ENCODE measurements at places on chromosomes 16 and 17.

GRCh38 chr16:68267612-68268405 is 3.5 kb downstream of the SLC7A6 start:
- no peak for DNase-seq

DNA sequence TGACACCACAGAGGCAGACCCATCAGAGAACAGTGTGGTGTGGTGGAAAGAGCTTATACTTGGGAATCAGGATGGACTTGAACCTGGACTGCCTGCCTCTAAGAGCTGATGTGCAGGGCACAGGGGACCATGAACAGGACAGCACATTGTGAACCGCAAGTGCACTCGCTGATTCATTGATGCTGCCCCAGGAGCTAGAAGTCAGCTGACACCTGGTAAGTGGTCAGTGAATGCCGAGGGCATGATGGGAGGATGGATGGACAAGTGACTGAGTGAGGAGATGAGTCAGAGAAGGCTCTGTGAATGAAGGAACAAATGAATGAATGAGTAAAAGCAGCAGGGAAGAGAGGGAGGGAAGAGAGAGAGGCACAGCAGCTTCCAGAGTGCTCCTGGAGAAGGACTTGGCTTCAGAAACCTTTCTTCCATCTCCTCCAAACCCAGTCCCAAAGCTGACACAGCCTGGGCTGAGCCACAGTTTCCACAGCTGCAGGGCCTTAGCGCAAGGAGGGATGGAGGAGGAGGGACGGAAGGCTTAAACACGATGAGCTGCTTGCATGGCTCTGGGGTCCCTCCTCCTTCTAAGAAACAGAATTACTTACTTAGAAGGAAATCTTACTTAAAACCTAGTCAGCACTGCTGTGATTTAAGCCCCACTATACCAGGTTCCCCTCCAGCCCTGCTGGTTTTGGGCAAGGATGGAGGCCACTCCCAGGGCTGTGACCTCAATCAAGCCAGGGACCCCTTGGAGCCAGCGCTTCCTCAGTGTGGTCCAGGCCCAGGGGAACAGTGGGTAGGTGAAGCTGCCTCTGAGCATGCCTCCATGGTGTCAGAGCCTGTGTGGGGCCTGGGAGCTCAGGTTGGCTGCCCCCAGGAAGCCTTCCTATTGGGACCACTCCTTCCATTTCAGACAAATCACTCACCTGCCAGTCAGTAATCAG is 184.6 kb downstream of the TMEM132E start:
- DNase-seq, result no peak

DNA sequence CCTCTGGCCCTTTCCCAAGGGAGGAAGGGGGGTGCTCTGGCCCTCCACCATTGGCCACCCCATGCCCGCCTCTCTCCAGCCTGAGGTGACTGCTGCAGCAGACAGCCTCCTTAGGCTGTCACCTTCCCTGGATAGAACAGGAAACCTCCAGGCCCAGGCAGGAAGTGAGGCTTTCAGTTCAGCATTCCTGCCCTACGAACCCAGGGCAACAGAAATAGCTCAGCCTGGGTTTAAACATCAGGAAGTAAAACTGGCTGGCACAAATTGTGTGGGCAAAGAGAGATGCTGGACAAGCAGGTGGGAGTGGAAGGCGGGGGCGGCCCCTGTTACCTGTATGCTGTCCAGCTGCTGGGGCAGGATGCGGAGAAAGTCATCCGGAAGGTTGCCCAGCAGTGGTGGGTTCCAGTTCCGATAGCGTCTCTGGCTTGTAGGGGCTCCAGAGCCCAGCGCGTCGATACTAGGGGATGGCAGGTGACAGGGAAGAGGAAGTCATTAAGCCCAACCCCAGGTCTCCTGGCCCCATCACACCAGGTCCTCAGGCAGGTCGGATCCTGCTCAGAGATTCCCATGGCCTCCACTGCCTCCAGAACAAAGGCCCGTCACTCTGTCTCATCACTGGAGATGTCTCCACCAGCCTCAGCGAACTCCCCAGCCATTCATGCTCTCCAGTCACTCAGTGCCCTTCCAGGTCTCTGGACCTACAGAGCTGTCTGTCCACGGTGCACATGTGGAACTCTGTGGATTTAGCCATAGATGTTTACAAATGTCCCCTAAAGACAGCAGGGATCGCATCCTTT is 23.6 kb upstream of the MRPS23 start:
- no peak for DNase-seq

DNA sequence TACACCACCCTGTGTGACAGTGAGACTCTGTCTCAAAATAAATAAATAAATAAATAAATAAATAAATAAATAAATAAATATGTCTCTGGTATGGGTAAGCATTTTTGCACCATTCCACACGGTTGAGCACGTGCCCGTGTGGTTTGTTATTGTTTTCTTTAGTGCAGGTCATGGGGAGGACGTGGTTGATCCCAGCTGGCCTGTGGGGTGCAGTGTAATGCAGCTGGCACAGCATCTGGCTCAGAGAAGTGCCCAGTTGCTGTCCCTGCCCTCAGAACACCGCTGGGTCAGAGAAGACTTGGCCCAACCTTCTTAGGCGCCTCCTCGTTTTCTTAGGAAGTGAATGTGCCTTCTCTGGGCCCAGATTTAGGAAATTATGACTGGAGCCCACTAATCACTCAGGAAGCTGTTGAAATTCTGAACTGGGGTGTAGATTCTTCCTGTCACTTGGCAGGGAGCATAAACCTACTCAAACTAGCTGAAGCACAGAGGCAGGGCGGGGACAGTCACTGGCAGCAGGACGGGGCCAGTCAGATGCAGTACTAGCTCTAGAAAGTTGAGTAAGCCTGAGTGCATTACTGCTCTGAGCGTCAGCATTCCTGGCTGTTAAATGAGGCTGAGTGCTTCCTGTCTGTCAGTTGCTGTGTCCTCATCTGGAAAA is 85.9 kb downstream of the SNX29 start:
- peak; percentile 67 for DNase-seq

DNA sequence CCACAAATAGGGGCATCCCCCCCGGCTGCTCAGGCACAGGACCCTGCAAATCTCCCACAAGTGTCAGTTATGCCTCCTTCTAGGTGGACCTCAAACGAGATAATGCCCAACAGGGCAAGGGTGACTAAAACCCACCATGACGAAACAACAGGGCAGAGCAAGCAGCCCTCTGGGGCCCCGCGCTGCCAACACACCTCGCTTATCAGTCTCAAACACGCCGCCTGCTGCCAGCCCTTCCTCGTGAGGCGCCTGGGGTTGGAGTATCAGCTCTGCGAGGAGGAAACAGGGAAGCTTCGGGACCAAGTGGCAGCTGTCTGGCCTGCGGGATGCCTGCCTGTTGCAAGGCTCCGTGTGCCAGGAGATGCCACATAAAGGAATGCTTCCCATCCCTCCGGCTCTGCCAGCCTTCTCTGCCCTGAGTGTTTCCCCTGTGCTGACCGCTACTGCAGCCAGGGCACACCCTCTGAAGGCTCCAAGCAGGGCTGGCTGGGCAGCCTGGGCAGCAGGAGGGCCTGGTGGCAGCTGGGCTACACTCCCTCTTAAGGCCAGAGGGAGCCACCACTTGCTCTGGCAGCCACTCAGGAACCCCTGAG is 2.5 kb downstream of the SMIM5 start:
- DNase-seq, result no peak

DNA sequence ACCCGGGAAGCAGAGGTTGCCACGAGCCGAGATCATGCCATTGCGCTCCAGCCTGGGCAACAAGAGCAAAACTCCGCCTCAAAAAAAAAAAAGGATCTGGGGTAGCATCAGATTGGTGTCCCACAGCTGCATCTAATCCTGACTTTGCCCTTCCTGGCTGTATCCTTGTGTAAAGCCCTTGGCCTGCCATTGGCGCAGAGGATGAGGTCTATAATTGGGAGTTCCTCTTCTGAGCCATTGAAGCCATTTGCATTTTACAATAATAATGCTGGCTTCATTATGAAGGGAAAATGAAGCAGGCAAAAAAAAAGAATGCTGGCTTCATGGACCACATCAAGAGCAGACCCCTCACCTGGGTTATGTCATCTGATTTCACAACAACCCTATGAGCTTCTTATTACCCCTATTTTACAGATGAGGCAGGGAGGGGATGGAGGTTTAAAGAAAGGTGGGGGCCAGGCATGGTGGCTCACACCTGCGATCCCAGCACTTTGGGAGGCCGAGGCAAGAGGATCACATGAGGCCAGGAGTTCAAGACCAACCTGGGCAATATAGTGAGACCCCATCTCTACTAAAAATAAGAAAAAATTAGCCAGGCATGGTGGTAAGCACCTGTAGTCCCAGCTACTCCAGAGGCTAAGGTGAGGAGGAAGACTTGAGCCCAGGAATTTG is 1.2 kb upstream of the LITAFD start:
- no peak for DNase-seq

GRCh38 chr17:45366049-45366448 is 49.2 kb upstream of the MAP3K14 start:
- no peak for DNase-seq

DNA sequence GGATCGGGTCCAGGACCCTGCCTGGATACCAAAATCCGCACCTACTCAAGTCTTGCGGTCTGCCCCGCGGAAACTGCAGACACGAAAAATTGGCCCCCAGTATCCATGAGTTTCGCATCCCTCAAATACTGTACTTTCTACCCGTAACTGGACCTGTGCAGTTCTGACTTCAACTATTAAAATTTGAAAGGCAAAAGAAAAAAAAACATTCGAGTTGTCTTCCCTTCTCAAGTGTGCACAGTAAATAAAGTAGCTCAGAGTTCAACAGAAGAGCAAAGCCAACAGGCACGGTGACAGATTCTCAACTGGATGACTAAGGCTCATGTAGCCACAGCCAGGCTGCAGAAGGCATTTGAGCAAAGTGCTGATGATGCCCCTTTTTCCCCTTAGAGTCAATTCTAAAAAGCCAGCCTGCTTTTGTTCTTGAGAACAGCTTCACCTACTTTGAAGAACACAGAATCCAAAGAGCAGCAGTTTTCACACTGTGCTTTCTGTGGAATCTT is 32.5 kb downstream of the MARF1 start:
- DNase-seq, result no peak

DNA sequence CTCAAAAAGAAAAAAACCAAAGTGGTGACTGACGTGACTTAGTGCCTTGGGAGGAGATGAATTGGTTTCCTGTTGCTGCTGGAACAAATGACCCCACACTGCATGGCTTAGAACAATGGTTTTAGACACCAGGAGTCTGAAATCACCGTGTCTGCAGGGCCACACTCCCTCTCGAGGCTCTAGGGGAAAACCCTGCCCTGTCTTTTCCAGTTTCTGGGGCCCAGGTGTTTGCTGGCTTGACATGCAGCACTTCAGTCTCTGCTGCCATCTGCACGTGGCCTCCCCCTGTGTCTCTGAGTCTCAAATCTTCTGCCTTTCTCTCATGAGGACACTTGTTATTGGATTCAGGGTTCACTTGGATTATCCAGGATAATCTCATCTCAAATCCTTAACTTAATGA is 323.8 kb upstream of the TNRC6C start:
- no peak for DNase-seq

DNA sequence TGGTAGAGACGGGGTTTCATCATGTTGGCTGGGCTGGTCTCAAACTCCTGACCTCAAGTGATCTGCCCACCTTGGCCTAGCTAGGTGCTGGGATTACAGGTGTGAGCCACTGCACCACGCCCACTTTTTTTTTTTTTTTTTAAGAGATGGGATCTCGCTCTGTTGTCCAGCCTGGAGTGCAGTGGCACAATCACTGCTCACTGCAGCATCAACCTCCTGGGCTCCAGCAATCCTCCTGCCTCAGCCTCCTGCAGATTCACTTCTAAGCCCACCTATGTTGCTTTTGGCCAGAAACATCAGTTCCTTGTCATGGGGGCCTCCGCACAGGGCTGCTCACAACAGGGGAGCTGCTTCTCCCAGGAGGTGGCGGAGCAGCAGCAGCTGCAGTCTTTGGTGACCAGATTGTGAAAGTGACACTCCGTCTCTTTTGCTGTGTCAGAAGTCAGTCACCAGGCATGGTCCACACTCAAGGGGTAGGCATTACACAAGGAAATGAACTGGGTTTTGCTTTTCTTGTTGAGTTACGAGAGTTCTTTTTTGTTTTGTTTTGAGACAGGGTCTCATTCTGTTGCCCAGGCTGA is 4.5 kb upstream of the NME4 start:
- DNase-seq, result no peak

DNA sequence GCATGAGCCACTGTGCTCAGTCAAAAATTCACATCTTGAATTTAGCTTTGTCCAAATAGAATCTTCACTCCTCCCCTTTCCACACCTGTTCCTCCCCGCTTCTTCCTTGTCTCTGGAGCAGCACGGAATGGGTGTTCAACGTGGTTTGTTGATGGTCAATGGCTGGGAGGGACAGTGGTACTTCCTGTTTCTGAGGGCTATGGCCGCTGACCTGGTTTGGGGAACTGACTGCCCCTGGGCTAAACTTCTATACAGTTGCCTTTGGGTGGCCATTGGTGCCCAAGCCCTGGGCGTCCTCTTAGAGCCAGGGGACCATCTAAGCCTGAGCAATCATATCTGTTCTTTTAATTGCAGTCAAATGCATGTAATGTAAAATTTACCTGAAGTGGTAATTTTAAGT is 19.1 kb upstream of the WFIKKN2 start:
- no peak for DNase-seq

GRCh38 chr16:87723226-87723623 is 42.6 kb downstream of the KLHDC4 start:
- peak; percentile 81 for DNase-seq

DNA sequence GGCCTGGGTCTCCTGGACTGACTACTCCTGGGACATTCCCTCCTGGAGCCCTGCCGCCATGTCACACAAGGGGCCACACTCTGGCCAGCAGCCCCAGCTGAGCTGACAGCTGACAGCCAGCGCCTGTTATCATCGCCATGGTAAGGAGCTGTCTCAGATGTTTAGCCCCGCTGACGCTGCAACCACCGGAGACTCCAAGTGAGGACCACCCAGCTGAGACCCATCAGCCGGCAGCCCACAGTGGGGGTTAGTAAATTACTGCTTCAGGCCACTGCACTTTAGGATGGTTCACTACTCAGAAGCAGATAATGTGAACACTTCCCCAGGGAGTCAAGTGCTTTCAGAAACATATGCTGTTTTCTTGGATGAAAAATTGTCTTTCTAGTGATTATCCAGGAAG is 14.6 kb upstream of the SPHK1 start:
- DNase-seq, result no peak

DNA sequence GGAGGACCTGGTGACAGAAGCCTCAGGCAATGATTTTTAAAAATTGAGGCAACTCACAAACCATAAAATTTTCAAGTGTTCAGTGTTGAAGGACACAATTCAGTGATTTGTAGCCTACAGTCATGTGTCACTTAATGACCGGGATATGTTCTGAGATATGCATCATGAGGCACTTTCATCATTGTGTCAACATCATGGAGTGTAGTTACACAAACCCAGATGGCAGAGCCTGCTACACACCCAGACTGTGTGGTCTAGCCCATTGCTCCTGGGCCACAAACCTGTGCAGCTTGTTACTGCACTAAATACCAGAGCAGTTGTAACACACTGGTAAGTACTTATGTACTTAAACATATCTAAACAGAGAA is 1.6 kb downstream of the PRSS41 start:
- DNase-seq, result no peak

DNA sequence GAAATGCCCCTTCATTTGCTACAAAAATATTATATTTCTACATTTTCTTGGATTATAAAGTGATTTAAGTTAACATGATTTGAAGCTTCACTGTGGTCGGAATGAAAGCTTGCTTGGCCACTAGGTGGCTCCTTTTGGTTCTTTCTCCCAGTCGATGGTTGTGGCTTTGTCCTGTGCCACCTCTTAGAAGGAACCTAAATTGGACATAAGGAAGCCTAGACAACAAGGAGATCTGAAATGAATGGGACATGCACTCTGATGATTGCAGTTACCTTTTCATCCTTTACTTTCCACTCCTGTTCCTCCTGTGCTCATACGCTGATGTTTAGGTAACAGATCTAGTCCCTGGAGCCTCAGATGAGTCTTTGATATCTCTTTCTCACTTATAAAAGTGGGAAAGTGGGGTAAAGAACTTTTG is 39.2 kb downstream of the FTO start:
- DNase-seq, result no peak

All from non-pigmented ciliary epithelial cell (primary cell).